ENCODE measurements at places on chromosomes 2 and 18. TPM values are rescaled to one million over a fixed set of nuclear protein-coding genes. Genes with fewer than 3 reads are reported as not detected.

UPP2 gene
- not detected for total RNA-seq

ATOH8 gene
- 31.7 TPM for total RNA-seq

SPDYA gene
- total RNA-seq: 1.3 TPM

KIDINS220 gene
- total RNA-seq: 89.9 TPM

FN1 gene
- 3,127 TPM for total RNA-seq

Measured in bladder microvascular endothelial cell (primary cell).